A549 treated with GW870086 at 1 μM for 4 hours (cell line): ENCODE measurements at places on chromosomes 2 and 18. TPM values are rescaled to one million over a fixed set of nuclear protein-coding genes. Genes with fewer than 3 reads are reported as not detected.

Gene DNAJC5G
- total RNA-seq = not detected in 5 replicates

Gene NDUFAF7
- 17.9 to 22.0 TPM (median 19.4 TPM) in 5 replicates for total RNA-seq

Gene ENOSF1
- 22.2 to 29.3 TPM (median 24.8 TPM) in 5 replicates for total RNA-seq

Gene DSG1
- total RNA-seq = not detected in 5 replicates

Gene ANKRD23
- total RNA-seq = 1.4 to 2.9 TPM (median 2.2 TPM) in 5 replicates

Gene SIX3
- total RNA-seq = 0.39 to 0.73 TPM (median 0.71 TPM) in 5 replicates

Gene BUB1
- 36.1 to 46.7 TPM (median 41.3 TPM) in 5 replicates for total RNA-seq

Gene MALL
- 166 to 184 TPM (median 172 TPM) in 5 replicates for total RNA-seq

Gene TAF1B
- total RNA-seq = 19.5 to 38.1 TPM (median 25.2 TPM) in 5 replicates

Gene C2orf15
- total RNA-seq = 0.25 to 0.71 TPM (median 0.47 TPM) in 5 replicates

Gene DNAH7
- total RNA-seq = 0.54 to 1.8 TPM (median 1.4 TPM) in 5 replicates

Gene BCL11A
- 0.10 to 0.36 TPM in 2 of 5 replicates, not detected in the others for total RNA-seq

Gene ITGB6
- total RNA-seq = 0.59 to 0.91 TPM (median 0.78 TPM) in 5 replicates

Gene DAW1
- total RNA-seq = 1.8 to 2.8 TPM (median 2.4 TPM) in 5 replicates

Gene KCNJ13
- total RNA-seq = not detected in 5 replicates

Gene SPATA3
- total RNA-seq = not detected in 5 replicates

Gene KYNU
- total RNA-seq = 256 to 305 TPM (median 269 TPM) in 5 replicates

Gene POU3F3
- not detected in 5 replicates for total RNA-seq

Gene ALK
- not detected in 5 replicates for total RNA-seq

Gene ANKRD30B
- total RNA-seq = not detected in 5 replicates

Gene UCN
- 1.0 to 2.5 TPM (median 1.2 TPM) in 5 replicates for total RNA-seq

Gene SLC11A1
- 0.10 to 0.26 TPM (median 0.19 TPM) in 5 replicates for total RNA-seq

Gene SMCHD1
- total RNA-seq = 13.3 to 18.6 TPM (median 14.6 TPM) in 5 replicates

Gene CABLES1
- 15.7 to 19.1 TPM (median 16.7 TPM) in 5 replicates for total RNA-seq

Gene HOXD11
- 6.5 to 7.7 TPM (median 6.6 TPM) in 5 replicates for total RNA-seq

Gene TRIB2
- total RNA-seq = 0.08 to 0.69 TPM (median 0.49 TPM) in 5 replicates

Gene MBD1
- 30.8 to 40.1 TPM (median 36.7 TPM) in 5 replicates for total RNA-seq

Gene HOXD12
- total RNA-seq = not detected in 5 replicates

Gene NOSTRIN
- 2.2 to 3.0 TPM (median 2.3 TPM) in 5 replicates for total RNA-seq

Gene GDF7
- 0.06 to 0.10 TPM (median 0.07 TPM) in 5 replicates for total RNA-seq

Gene DCC
- total RNA-seq = not detected in 5 replicates

Gene FAM237A
- not detected in 5 replicates for total RNA-seq

Gene DES
- 0.27 to 0.84 TPM (median 0.43 TPM) in 5 replicates for total RNA-seq

Gene DLGAP1
- total RNA-seq = not detected in 5 replicates

Gene ANKRD36C
- total RNA-seq = 2.6 to 4.6 TPM (median 3.9 TPM) in 5 replicates
